ENCODE measurements at places on chromosomes 4 and X. TPM values are rescaled to one million over a fixed set of nuclear protein-coding genes. Genes with fewer than 3 reads are reported as not detected.

Gene DCAF12L1
- total RNA-seq: not detected

Gene TCEAL2
- 6.2 TPM for total RNA-seq

DNA sequence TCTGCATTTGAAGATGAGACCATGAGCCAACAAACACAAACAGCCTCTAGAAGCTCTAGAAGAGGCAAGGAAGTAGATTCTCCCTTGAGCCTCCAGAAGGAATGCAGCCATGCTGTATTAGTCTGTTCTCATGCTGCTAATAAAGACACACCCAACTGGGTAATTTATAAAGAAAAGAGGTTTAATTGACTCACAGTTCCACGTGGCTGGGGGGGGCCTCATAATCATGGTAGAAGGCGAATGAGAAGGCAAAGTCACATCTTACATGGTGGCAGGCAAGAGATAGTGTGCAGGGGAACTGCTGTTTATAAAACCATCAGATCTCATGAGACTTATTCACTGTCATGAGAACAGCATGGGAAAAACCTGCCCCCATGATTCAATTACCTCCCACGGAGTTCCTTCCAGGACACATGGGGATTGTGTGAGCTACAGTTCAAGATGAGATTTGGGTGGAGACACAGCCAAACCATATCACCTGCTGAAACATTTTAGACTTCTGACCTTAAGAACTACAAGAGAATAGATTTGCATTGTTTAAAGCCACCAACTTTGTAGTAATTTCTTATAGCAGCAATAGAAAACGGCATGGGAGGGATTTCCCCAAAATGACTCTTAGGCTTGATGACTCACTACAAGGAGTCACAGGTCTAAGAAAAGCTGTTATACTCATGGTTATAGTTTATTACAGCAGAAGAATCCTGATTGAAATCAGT, 284.4 kb upstream of the SFRP2 start:
- DNase-seq: no peak

DNA sequence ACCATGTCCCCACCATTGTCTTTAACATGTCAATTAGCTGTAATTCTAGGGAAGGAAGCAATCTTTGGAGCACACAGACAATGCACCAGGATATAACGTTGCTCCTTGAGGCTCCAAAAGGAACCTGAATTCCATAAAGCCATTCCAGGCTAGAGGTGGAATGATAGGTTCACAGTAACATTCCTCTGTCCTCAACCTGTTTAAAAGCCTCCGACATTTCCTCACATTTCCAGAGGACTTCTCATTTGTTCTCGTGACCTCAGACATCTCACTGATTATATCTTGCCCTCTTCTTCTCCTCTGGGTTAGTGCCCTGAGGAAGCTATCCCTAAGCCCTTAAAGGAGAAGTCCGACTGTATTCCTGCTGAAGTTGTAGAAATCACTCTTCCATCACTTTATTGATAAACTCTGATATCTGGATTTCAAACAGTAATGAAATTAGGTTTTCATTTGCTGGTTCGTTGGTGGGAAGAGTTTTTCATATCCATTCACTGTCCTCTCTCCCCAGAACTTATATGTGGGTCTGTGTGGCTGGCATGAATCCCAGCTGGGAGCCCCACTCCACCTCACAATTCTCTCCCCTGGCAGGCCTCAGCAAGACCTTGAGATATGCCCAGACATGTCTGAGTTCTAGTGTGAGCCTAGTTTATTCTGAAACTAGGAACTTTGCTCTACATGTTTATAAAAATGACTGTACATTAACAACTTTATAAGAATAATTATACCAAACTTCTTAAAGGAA, 44.2 kb upstream of the PRSS12 start:
- DNase-seq: no peak

- no peak for DNase-seq
Measured at GRCh38 chrX:12685541-12685940, 105.7 kb upstream of the PRPS2 start.

DNA sequence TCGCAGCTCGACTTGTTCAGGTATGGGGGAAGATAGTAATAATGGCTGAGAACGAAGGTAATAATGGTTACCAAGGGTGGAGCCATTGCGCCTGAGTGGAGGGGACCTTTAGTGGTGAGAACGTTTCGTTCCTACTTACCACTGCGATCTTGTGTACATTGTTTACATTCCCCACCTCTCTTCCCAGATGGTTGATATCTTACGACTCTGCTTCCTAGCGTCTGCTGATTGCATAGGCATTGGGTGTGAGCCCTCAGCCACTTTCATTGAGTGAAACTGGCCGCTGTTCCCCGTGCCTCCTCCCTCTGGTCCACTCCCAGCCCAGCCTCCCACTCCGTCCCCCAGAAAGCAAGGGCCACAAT, 850 bp downstream of the IGBP1 start:
- DNase-seq: no peak

GRCh38 chr4:182619660-182620059, 297.5 kb downstream of the DCTD start:
- DNase-seq: no peak

GRCh38 chrX:28591542-28591941, 4.3 kb downstream of the IL1RAPL1 start:
- no peak for DNase-seq

Measured in sciatic nerve (tissue), 2 donors.